A673 (cell line): ENCODE measurements at places on chromosomes 2 and 18.

- no peak for DNase-seq
Measured at GRCh38 chr2:226183550-226183949, 616.1 kb downstream of the IRS1 start.

DNA sequence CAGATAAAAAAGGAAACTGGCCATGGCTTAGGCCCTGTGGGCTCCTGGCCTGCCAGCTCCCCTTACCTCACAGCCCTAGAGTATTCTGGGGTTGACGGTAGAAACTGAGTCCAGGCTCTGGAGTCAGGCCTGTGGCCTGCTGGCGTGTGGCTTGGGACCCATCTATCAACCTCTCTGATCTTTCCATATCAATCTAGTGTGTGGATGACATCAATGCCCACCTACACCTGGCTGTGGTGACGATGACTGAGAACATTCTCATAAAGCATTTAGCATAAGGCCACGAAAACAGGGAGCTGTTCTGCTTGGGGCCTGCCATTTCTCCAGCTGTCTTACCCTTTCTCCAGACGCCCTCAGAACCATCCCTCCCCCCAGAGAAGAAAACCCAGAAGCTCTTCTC lies 17.9 kb downstream of the PCARE start:
- DNase-seq = no peak

DNA sequence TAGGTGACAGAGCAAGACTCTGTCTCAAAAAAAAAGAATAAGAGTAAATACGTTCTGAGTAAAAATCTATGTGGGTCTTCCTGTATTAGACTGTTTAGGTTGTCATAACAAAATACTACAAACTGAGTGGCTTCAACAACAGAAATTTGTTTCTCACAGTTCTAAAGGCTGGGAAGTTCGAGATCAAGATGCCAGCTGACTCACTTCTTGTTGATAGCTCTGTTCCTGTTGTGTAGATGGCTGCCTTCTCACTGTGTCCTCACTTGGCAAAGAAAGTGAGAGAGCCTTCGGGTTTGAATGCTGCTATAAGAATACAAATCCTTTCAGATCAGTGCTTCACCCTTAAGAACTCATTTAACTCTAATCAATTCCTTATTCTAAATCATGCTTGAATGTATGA lies 430.0 kb upstream of the VWC2L start:
- no peak for DNase-seq

GRCh38 chr2:26449278-26450030 lies 28.5 kb downstream of the OTOF start:
- DNase-seq = no peak

DNA sequence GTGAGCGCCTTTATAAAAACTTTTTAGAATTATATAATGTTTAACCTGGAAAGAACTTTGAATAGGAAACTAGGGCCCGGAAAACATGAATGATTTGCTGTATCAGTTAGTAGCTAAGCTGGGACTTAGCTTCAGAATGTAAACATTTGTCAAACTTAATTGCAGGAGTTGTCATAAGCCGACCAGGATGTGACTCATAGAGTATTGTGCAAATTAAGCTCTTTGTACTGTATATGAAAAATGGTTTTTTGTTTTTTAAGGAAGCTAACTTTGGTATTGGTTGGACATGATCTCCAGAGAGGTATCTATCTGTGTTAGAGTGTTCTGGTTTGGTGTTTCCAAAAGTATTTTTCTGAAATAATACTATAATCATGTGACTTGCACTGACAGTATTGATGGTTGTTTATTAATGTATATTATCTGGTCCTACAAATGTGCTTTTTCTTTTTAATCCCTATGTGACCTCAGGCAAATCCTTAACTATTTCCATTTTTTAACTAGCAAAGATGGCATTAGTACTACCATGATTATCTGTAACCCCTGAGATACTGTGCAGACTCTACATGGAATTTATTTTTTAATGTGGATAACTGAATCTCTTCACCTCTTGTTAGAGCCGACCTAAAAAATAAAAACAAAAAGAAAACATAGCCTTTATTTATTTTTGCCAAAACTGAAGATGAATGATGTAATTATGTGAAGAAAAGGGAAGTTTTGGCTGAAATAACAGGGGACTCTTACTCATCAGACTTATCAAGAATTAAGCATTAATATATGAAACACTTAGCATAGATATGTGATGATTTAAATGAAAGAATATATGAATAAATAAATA lies 11.7 kb downstream of the YIPF4 start:
- DNase-seq = peak; percentile 69

DNA sequence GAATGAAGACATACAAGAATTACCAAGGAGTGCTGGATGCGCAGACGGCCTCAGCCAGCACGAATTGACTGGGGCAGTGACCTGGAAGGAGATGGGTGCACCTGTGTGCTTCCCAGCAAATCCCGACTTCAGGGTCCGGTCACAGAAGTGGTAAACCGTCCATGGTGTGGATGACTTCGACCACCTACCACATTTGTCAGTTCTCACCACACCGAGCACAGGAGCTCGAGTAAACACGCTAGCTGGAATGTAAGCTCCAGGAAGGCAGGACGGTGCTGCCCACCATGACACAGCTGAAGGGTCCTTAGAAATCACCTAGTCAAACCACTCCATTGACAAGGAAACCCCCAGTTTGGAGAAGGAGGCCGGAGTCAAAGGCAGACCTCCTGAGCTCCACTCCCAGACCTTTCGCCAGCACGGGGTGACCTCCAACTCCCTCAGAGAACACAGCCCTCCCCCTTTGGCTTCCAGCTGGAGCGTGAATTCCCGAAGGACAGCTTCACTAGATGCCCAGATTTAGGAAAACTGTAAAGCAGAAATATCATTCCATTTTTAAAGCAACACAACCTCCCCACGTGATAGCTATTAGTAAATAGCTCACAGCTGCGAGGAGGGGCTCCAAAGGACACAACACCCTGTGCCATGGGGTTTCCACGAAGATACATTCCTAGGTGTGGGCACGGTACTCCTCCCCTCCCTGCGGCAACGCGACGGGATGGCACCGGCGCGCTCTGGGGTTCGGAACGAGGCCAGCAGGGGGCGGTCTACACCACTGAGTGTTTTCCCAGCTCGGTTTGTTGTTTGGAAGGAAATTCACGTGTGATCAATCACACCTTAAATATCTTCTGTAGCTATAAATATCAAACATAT lies 34.1 kb upstream of the GNAL start:
- DNase-seq = peak; percentile 56

DNA sequence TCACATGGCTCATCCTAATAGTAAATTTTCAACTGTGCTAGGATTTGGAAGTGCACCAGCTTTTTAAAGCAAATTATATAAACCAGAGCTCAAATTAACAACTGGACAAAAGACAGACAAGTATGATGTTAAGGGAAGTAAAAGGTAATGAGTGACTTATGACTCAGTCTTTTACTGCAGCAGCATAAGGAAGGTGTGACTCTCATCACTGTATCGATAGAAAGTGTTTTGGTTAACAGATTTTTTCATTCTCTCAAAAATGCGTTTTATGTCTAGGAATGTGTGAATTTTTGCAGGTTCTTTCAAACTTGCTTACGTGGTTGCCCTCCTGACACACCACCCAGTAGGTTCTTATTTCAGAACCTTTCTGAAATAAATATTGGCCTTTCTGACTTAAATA lies 244.2 kb upstream of the BOD1L2 start:
- DNase-seq = no peak

GRCh38 chr2:202067589-202067988 lies 5.5 kb upstream of the KIAA2012 start:
- DNase-seq = no peak

- no peak for DNase-seq
Measured at GRCh38 chr2:88753833-88754584, 62.5 kb downstream of the RPIA start.

GRCh38 chr2:207231967-207232366 lies 66.2 kb upstream of the KLF7 start:
- DNase-seq = no peak
